ENCODE measurements at places on chromosomes 5 and 9.
A peak's percentile ranks its signal among the peaks of the same experiment; 100 is the strongest.

GRCh38 chr5:27171761-27172261 is 133.4 kb upstream of the CDH9 start:
- DNase-seq: no peak

GRCh38 chr5:64865662-64866061 is 96.9 kb downstream of the CWC27 start:
- no peak for DNase-seq

DNA sequence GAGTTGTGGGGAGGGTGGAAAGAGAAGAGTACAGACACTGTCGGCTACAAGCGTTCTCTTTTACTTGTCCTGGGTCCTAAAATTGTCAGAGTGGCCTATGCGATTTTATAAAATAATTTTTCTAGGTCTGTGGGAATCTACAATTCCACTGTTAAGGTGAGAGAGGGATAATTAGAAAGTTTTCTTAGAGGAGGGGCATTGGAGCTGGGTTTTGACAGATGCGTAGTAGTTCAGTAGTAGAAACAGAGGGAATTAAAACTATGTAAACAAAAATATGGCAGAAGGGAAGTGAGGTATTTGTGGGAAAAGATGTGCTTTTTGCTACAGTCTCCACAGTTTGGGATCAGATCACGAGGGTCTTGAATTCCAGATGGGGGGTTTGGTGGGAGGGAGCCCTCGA is 129.1 kb upstream of the SHB start:
- DNase-seq: no peak

- no peak for DNase-seq
These were observed at the start of gene CDO1 for GRCh38 chr5:115816226-115817081. TSS of gene CDO1 (minus strand) at chr5:115816659. CDS start at chr5:115816397, 262 bp downstream.

DNA sequence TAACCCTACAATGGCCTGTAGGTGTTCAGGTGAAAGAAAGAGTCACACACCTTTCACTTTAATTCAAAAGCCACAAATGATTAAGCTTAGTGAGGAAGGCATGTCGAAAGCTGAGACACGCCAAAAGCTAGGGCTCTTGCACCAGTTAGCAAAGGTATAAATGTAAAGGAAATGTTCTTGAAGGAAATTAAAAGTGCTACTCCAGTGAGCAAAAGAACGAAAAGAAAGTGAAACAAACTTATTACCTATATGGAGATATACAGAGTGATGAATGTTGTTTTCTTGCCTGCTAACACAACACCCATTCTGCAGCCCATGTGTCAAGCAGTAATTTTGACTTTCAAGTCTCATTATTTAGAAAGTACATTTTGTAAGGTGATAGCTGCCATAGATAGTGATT is 254.2 kb upstream of the SLC24A2 start:
- DNase-seq: peak; percentile 29

DNA sequence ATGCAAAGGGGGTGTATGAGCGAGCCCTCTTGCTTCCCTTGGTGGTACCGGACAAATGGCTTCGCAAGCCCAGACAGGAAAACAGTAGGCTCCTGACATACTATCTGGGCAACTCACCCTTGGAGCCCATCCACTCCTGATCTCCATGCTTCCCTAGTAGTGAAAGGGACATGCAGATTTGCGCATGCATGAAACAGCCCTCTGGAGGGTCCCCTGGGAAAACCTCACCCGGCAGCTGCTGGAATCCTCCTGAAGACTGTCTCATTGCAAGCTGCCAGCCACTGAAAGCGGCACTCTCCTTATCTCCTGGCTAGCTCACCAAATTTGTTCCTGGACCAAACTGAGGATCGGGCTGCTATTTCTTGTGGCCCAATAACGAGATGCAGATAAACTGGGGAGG is 10.2 kb downstream of the ZNF169 start:
- no peak for DNase-seq

DNA sequence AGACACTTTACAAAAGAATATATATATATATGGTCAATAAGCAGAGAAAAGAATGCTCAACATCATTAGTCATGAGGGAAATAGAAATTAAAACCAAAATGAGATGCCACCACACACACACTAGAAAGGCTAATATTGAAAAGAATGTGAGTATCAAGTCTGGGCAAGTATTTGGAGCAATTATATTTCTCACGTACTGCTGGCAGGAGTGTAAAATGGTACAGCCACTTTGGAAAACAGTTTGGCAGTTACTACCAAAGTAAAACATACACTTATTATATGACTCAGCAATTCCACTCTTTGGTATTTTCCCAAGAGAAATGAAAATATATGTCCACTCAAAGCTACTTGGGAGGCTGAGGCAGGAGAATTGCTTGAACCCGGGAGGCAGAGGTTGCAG is 29.8 kb downstream of the NEUROG1 start:
- no peak for DNase-seq

- no peak for DNase-seq
These were observed 27.7 kb downstream of the YIPF5 start for GRCh38 chr5:144142824-144143162.

GRCh38 chr5:78295035-78295961 is 800 bp upstream of the AP3B1 start:
- DNase-seq: peak; percentile 66

DNA sequence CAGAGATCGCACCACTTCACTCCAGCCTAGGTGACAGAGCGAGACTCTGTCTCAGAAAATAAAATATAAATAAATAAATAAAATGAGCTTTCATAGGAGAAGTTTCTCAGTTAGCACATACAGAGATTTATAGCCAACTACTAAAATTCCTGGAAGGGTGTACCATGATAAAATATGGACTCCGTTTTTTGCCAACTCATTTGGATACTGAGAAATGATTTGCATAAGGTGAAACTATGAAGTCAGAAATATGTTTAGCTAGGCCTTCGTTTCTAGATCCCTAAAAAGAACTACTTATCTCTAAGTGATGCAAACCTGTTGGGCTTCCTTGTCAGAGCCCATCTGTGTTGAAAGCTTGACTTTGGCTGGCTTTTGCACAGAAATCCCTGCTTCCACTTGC is 56.9 kb upstream of the SLC1A1 start:
- DNase-seq: no peak

DNA sequence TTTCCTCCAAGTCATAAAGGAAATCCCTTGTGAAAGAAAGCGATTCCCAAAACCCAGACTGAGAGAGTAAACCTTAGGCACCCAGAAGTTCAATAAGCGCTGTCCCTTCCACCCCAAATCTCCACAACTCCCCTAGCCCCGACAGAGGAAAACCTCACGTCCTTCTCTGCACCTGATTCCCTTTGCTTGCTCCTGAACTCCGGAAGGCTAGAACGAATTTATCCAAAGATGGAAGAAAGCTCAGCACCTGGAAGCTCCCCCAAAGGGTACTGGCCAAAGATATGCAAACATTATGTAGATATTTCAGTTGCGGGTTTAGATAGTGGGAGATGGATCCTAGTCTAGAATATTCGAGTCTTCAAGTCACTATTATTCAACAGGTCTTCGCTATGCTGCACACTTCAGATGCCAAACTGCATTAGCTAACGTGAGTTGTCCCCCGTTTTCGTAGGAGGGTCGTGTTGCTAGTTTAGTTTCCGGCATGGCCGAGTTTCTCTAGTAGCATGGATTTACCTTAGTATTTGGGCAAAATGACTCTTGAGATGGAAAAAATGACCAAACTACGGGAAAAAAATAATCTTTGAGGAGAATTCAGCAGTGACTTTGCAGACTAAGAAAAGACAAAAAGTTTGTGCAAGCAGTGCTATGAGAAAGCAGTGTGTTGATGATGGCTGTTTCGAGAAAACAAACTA is 27.7 kb downstream of the NR2F1 start:
- no peak for DNase-seq

GRCh38 chr9:38713426-38713825 is 6.5 kb downstream of the FAM240B start:
- DNase-seq: no peak

DNA sequence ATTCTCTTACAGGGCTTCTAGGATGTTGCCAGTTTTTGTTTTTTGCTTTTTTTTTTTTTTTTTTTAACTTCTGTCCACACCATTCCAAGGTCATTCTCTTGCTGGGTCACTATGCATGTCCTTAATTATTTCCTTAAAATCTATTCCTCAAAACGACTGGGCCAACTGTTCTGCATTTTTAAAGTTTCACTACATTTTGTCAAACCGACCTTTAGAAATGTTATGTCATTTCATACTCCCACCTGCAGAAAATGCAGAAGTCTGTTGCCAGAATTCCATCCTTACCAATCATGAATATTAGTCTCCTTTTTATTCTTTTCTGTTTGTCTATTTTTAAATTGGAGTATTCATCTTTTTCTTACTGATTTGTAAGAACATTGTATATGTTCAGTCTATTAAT is 295.5 kb downstream of the ZSWIM6 start:
- DNase-seq: no peak

GRCh38 chr5:71912021-71912420 is 192.9 kb downstream of the CARTPT start:
- no peak for DNase-seq

DNA sequence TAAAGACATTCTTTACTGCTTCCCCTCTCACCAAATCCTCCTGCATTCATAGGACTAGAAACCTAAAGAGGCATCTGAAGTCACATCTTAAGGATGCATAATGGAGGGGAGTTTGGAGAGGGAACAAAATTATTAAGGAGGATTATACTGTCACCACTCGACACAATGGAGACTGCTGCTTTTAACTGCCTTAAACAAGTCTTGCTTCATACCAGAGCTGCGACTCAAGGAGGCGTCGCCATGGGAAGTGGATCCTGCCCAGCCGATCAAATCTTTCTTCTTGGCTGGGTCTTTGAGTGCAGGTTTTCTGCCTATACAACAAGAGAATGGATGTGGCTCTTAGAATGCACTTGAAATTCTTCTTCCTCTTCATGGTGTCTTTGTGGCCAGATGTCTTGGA is 66.7 kb upstream of the FOXE1 start:
- no peak for DNase-seq

DNA sequence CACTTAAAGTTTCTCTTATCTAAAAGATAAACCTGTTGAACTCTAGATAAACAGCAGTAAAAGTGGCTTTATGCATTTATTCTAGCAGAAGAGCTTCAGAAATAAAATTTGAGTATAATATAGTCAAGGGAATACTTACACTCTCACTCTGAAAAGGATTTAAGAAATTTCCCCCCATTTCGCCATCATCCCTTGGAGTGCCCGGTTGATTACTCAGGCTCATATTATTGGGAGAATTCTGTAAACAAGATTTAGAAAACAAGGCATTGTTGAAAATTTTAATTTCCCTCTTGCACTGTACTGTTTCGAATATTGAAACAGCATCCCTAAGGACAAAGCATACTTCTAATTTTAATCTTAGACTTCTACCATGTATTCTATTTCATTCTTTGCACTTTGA is 34.5 kb upstream of the ACOT12 start:
- DNase-seq: no peak

GRCh38 chr5:153893817-153894216 is 144.9 kb downstream of the FAM114A2 start:
- DNase-seq: no peak

GRCh38 chr5:174532455-174533453 is 191.6 kb upstream of the MSX2 start:
- no peak for DNase-seq

DNA sequence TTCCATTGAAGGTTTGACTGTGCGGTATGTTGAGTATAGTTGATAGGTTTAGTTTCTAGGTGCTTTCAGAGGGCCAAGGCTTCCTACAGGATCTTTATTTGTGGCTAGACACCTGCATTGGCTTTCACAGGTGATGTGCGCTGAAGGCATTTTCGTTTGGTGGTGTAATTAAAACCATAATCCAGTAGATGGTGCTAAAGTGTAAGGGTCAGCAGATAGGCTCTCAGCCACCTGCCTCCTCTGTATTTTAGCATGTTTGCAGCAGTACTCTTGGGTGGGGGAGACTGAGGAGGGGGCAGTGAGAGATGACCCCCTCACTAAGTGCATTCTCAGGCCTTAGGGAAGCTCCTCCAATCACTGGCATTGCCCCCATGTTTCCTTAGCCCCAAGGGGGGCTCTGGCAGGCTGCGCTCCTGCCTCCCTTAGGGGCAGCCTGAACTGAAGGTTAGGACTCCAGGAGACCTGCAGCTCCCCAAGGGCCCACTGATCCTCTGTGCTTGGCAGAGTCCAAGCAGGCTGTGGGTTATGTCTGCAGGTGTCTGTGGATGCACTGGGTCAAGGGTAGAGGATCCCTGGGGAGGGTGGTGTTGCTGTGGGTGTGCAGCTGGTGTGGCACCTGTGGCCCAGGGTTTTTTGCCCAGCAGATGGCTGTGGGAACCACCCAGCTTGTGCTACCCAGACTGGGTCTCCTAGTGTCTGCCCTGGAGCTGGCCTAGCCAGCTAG is 23.4 kb downstream of the CDK20 start:
- no peak for DNase-seq

- DNase-seq: no peak
These were observed 503.9 kb downstream of the RASEF start for GRCh38 chr9:82558855-82559630.

DNA sequence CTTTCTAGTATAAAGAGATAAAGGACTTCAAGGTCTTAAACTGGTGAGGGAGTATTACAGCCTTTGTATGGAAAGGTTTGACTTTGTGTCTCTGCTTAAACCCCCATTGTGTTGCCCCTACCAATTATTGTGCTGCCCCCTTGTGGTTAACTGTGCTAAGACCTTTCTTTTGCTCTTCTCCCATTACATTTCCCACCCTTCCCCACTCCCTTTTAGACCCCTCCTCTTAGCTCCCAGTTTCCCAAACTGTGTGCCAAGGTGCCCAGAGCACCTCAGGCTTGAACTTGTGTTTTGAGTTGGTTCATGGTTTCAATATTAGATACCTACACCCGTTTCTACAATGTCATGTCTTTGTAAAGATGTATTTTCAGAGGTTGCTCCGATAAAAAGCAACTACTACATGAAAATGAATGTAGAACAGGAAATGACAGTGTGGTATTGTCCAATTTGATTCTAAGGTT is 2.9 kb downstream of the JAK2 start:
- DNase-seq: peak; percentile 67

DNA sequence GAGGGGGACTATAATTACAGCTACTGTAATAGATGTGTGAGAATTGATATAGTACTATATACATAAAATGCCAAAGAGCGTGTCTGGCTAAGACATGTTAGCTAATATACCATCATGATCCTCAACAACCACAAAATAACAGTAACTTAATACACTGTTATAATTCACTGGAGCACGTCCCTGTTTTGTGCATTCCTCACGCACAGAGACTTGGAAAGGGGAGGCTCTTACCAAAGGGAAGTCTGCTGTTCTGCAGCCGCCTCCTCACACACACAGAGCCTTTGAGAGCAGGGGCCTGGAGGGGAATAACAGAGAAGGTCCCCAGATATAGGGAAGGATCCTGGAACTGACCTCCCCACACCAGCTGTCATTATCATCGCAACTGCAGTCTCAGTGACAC is 97.3 kb downstream of the ANKRD18A start:
- DNase-seq: no peak

DNA sequence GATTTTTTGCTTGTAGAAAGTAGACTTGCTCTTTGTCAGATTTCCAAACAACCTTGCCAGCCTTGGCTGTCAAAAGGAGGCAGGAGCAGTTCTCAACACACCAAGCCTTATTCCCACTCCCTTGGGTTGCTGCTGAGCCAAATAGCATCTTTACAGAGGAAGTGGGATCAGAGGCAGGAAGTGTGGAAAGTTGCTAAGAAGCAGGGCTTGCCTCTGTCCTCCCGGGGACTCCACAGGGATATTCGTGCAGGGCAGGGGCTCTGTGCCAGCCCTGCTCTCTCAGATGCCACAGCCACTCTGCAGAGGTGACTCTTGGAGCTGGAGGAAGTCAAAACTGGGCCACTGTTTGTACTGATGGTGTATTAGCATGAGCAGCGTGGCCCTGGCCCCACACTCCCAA is 24.3 kb downstream of the PTPDC1 start:
- no peak for DNase-seq

All from CD4-positive, alpha-beta T cell treated with Interleukin-6 for 4 hours (primary cell).